Tibial nerve (tissue), 4 donors: ENCODE measurements at places on chromosomes 7 and 10.

- DNase-seq = no peak
Observed at GRCh38 chr10:70145666-70146488, 623 bp downstream of the TYSND1 start.

- DNase-seq = no peak
Observed at GRCh38 chr10:113080925-113081229, 130.8 kb downstream of the TCF7L2 start.

GRCh38 chr7:110010359-110010758, 1080.6 kb upstream of the LRRN3 start:
- no peak for DNase-seq

GRCh38 chr10:65430979-65431378, 1494.9 kb upstream of the LRRTM3 start:
- DNase-seq = no peak

DNA sequence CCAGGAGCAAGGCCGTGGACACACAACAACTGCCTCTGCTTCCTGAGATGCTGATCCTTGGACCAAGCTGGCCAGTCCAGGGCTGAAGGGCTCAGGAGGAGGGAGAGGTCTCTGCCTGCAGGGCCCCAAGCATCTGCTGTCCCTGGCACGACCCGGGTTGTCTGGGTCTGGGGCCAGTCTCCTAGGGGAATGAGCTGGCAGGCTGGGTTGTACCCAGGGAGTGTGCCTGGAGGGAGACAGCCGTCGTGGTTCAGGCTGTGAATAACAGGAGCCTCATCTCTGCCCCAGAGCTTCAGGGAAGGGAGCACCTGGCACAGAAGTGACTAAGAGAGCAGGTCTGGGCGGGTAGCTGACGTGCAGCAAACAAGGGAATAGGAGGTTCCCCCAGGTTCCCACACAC, 17.9 kb upstream of the SERPINE1 start:
- DNase-seq = no peak

- no peak for DNase-seq
Observed at GRCh38 chr10:19077276-19077675, 28.7 kb downstream of the MALRD1 start.

DNA sequence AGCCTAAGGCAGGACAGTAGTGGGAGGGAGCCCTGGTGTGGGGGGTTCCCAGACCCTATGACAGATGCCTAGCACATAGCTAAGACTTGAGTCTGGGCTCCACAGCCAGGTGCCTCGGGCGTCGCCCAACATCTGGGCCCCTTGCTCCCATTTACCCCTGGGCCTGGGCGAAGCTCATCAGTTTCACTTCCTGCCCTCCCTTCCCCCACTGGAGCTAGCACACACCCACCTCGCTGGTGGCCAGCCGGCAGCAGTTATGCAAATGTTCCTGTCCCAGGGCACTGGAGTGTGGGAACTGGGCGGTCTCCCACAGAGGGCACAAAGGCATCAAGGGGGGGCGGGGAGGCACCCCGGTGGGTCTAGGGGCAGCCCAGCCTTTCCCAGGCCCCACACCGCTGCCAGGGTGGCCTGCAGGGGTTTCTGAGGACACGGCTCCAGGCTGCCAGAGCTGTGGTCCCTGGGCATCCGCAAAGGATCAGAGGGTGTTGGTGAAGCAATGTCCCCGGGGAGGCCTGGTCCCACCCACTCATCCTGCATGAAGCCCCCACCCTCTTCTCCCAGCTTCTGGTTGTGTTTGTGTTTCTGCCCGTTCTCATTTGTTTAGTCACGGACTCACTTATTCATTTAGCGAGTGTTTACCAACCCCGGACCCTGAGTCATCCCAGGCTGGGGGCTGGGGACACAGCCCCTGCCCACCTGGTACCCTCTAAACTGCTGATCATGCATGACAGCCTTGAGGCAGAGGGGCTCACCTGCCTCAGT, 20.4 kb downstream of the SH2B2 start:
- peak; percentile 37 for DNase-seq
